Cardiac muscle cell (in vitro differentiated cells and primary cell): ENCODE measurements at places on chromosomes 7 and 10. TPM values are rescaled to one million over a fixed set of nuclear protein-coding genes. Genes with fewer than 3 reads are reported as not detected.

Gene HKDC1
- polyA plus RNA-seq = not detected in 2 replicates

DNA sequence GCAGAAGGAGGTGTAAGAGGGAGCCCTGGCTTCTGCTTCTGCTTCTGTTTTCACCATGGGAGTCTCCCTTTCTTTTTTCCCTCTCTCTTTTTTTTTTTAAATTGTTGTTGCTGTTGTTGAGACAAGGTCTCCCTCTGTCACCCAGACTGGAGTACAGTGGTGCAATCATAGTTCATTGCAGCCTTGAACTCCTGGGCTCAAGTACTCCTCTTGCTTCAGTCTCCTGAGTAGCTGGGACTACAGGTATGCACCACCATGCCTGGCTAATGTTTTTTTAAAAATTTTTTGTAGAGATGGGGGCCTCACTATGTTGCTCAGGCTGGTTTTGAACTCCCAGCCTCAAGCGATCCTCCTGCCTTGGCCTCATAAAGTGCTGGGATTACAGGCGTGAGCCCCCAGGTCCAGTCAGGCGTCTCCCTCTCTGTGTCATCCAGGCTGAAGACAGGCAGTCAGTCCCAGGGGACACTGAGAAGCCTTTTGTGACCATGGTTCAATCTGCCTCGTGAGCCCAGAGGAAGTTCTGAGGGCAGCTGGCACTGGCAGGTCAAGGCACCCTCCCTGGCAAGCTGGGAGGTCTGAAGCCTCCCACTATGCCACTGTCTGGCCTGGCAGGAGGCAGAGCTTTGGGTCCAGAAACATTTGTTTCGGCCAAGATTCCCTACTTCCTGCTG, 33.6 kb upstream of the NPFFR1 start:
- DNase-seq = no peak

GRCh38 chr10:50648935-50649227, 25.1 kb upstream of the SGMS1 start:
- no peak for DNase-seq

GRCh38 chr7:151051108-151051507, 2.8 kb downstream of the ASIC3 start:
- peak; percentile 90 for DNase-seq

GRCh38 chr7:132059141-132059540, 502.7 kb upstream of the PODXL start:
- DNase-seq = no peak

DNA sequence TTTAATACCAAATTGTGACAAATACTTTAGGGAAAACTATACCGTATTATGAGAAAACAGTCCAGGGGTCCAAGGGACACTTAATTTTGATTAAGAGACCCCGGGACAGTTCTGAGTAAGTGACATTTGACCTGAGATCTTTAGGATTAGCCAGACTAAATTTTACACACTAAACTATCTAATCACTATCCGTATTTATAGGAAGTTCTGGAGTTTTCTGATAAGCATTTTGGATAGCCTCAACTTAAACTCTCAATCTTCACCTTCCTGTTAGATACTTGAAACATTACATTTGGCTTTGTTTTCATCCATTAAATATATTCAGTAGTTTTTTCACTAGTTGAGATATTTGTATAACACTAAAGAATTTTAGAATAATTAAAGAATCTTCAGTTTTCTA, 5.4 kb downstream of the PIK3CG start:
- DNase-seq = no peak

DNA sequence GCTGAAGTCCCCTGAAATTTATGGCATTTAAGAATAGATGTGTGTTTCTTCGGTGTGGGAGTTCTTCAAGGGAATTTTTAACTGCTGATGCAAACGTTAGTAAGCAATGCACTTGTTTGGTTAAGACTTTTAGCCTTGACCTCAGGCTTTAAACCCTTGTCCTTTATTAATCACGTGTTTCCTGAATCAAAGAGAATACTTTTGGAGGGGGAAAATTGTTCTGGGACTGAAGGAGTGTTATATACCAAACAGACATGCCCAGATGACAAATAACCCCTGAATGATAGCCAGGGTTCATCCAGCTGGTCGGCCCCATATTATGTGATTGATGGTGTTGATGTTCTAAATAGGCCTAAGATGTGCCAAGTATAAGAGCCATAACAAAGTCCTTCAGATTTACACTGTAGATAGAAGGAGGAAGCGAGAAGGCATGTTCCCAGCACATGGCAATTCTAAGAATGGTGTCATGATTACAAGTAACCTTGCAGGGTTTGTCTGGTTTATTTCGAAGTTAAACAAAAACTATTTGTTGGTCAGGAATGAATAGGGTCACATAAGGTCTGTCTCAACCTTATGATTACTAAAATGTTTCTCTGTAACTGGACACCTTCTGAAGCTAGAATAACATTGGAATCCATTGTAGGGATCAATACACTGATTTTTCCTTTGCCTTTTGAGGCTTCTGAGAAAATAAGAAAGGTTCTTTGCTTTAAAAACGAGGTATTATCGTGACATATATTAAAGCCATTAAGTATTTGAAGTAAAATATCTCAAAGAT, 124.2 kb upstream of the SEM1 start:
- peak; percentile 5 for DNase-seq

Gene NCF1
- 0.11 and 0.70 TPM in 2 replicates for polyA plus RNA-seq

- DNase-seq = no peak
Observed at GRCh38 chr10:108241166-108241565, 1076.7 kb upstream of the SORCS1 start.

DNA sequence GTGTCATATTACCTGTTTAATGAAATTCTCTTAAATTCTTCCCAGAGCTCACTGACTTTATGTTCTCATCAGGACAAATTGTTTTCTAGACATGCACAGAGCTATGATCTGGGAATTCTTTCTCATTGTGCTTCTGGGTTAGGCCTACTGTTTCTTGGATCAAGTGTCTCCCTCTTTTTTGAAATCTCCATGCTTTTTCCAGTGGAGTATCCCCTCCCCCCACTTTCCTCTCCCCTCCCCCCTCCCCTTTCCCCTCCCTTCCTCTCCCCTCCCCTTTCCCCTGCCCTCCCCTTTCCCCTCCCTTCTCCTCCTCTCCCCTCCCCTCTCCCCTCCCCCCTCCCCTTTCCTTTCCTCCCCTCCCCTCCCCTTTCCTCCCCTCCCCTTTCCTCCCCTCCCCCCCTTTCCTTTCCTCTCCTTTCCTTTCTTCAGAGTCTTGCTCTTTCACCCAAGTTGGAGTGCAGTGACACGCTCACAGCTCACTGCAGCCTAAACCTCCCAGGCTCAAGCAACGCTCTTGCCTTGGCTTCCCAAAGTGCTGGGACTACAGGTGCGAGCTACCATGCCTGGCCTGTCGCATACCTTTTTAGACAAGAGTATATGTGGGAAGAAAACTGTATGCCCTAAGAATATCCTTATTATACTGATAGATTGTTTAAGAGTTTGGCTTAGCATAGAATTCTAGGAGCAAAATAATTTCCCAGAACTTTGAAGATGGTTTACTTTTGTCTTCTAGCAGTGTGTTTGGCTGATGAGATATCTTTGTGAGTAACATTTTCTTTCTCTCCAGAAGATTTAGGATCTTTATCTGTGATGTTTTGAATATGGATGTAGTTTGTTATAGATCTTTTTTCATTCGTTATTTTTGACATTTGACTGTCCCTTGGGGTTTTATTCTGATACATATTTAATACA, 2.5 kb downstream of the DYNC2I1 start:
- DNase-seq = peak; percentile 24

Gene HOXA3
- polyA plus RNA-seq = 1.4 TPM in 2 replicates

Gene MARCHF5
- 47.4 and 91.5 TPM in 2 replicates for polyA plus RNA-seq

DNA sequence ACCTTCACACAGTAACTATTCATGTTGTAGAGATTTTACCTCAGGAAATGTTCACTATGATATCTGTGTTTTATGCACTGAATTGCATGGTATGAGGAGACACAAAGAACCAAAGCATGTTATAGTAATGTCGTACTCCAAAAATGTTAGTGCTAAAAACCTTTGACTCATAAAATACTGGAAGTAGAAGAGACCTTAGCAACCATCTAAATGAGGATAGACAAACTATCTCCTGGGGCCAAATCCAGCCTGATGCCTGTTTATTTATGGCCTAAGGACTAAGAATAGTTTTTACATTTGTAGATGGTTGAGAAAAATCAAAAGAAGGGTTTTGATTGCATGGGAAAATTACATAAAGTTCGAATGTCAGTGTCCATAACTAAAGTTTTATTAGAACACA, 535.1 kb downstream of the INHBA start:
- no peak for DNase-seq

DNA sequence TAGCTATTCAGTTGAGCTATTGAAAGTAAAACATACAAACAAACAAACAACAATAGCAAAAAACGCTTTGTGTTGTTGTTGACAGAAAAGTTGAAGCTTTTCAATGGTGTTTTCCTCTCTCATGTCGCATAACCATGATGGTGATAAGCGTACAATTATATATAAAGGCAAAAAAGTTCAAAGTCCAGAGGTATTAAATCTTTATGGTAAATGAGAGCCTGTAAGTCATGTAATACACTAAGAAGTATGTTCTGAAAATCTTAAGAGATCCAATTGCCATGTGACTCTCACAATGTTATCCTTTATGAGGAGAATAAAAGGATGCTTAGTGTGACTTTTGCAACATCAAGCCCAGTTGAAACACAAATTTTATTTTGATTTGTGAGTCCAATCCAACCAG, 93.9 kb downstream of the PPP1R9A start:
- no peak for DNase-seq

GRCh38 chr10:71840177-71840957, 10.7 kb downstream of the PSAP start:
- peak; percentile 97 for DNase-seq

DNA sequence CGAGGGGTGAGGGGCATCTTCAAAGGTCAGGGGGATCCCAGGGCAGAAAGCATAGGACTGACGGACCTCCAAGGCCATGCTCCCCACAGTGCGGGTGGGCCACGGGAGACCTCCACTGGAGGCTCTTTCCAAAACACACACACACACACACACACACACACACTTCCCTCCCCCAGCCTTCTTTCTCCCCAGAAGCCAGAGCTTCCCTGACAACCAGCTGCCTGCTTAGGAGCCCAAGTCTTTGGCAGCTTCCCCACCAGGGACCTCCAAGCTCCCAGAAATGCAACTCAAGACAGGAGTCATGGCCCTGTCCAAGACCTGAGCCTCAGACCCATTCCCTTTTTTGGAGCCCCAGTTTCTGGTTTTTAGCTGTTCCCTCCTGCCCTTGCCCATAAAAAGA, 710 bp upstream of the C10orf105 start:
- peak; percentile 11 for DNase-seq

DNA sequence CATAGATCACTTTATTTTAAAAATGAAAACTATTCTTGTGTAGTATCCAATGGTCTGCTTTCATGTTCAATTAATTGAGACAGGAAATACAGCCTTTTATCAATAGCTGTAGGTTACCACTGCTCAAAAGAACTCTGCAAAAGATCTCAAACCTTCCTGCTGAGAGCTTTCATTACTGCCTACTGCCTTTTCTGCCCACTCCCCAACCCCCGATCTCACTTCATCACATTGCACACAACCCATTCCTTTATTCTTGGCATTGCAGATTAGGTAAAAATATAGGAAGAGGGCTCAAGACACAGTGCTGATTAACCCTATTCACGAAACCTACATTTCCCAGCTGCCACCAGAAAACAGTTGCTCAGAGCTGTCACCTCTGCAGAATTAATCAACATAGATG, 171.4 kb downstream of the BTAF1 start:
- DNase-seq = no peak

GRCh38 chr10:113071446-113071845, 121.4 kb downstream of the TCF7L2 start:
- DNase-seq = peak; percentile 55

Gene WNT8B
- not detected in 2 replicates for polyA plus RNA-seq

GRCh38 chr10:89332123-89332633, 4.4 kb downstream of the IFIT3 start:
- peak; percentile 79 for DNase-seq

- DNase-seq = peak; percentile 53
Observed at GRCh38 chr10:3652886-3653285, 132.1 kb downstream of the KLF6 start.

GRCh38 chr7:70456719-70457118, 675.2 kb upstream of the GALNT17 start:
- DNase-seq = no peak

Gene HOXA10
- not detected in 2 replicates for polyA plus RNA-seq

- DNase-seq = peak; percentile 91
Observed at GRCh38 chr7:5704534-5704922, 76.9 kb downstream of the RNF216 start.

DNA sequence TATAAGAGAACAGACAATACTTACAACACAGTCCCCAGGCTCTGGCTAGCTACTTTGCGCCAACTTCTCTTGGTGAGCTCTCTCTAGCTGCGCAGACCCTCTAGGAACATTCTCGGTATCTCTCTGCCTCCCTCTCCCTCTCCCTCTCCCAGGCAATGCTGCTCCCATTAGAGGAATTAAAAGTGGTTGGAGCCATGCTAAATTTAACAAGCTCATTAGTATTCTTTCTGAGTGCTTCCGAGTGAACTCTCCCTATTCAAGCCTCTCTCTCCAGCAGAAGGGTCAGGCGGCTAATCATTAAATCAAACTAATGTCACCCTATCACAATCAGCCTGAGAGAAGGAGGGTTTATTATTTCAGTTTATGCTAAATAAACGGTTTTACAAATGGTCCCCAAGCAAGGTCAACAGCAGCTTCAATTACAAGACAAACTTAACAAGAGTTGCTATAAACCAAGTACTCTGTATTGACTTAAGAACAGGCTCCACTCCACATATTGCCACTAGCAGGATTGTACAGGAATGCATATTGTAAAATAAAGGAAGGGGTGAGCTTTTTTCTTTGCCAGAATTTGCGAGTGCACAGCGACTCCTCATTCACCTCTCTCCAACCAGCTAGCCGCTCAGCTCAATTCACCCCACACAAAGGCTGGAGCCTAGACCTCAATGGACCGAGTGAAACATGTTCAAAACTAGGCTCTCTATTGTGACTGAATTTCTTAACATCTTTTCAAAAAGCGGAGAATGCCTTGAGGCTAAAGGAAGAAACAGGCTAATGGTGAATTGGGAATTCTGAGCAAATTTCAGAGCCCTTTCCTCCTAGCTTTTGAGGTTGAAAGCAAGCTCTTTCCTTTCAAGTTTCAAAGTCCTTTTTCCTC, 84.4 kb downstream of the GLI3 start:
- DNase-seq = peak; percentile 56

DNA sequence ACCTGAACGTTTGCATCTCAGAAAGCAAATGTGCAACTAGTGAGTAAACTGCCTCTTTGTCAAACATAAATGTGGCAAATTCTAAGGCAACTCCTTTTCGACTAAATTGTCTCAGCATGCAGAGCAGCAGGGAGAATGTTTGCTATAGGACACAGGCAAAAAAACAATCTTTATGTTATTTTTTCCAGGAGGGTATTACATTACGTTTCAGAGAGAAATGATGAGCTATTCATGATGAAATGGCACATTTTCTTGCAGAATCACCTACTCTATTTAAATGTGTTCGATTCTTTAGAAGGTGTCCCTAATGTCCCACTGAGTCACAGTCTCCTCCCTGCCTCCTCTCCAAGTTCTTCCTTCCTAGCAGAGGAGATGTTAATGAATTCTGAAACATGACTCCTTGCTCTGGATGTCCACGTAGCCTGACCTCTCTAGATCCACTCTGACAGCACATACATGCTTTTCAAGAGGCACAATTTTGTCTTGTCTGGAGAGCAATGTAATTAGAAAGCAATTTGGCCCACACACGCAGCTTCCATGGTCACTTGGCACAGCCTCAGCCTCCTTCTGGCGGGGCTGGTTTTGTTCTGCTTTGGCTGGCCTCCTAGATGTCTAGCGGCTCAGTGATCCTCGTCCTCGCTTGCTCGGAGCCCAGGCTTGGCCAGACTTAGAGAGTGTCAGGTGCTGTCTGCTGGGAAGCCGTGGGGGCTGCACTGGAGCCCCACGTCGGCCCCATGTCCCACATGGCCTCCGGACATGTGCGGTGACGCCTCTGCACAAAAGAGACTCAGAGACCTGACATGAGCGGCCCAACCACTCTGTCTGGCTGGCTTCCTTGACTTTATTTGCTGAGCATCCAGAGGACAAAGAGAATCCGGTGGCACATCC, 125.7 kb upstream of the ZNF438 start:
- peak; percentile 76 for DNase-seq
